ENCODE measurements at places on chromosomes 2 and 18.

- DNase-seq = no peak
Measured at GRCh38 chr18:79248495-79249060, 147.2 kb upstream of the NFATC1 start.

DNA sequence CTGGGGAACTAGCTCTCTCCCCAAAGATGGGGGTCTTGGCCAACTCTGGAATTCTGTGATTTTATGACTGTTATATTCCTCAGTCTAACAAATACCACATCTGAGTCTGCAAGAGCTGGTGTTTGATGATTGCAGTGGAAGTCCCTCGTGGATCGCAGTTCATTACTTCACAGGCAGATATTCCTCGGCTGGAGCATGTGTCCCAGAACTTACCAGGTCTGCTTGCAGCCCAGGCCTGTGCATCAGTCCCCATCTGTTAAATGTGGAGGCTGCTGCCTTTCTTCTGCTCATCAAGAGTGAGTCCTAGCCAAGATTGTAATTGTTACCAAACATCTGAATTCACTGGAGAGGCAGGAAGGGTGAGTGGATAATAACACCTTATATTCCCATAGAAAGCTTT, 55.5 kb downstream of the PRKCE start:
- no peak for DNase-seq

- no peak for DNase-seq
Measured at GRCh38 chr2:201347138-201347537, 10.0 kb downstream of the FLACC1 start.

- no peak for DNase-seq
Measured at GRCh38 chr2:36147670-36148390, 207.7 kb upstream of the CRIM1 start.

DNA sequence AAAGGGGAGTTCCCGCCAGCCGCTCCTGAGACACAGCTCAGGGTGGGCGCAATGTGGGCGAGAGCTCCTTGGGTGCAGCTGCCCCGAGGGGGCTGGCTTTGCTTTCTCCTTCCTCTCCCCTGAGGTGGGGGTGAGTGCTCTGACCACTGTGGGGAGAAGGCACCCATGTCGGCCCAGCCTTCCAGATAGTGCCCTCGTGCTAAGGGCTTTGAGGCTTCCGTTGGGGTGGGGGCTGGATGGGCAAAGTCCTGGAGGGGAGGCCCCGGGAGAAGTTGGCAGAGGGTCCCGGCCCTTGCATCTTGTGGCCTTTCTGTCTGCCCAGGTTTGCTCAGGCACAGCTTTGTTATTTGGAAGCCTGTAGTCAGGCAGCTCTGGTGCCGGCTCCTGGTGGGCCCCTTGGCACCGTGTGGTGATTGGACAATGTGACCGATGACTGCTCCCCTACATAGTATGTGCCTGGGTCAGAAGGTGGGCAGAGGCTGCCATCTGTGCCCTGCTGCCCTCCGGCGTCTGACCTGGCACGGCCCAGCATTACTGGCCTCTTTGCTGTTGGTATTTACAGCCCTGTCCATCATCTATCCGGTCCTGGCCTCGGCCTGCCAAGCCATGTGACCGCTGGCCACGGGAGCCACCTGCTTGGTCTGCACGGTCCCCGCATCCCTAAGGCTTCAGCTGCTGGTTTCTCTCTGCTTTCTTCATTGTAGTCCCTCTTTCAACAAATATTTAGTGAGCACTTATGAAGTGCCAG, 50.8 kb downstream of the TWIST2 start:
- DNase-seq = no peak

Measured in iPS DF 6.9 (cell line).